ENCODE measurements at places on chromosomes 5 and 9. TPM values are rescaled to one million over a fixed set of nuclear protein-coding genes. Genes with fewer than 3 reads are reported as not detected.
A peak's percentile ranks its signal among the peaks of the same experiment; 100 is the strongest.

- no peak for DNase-seq
Observed at GRCh38 chr5:38650540-38650939, 94.1 kb upstream of the LIFR start.

The UGT3A1 gene
- not detected for total RNA-seq

GRCh38 chr9:31839273-31839672, 545.2 kb upstream of the ACO1 start:
- DNase-seq = no peak

DNA sequence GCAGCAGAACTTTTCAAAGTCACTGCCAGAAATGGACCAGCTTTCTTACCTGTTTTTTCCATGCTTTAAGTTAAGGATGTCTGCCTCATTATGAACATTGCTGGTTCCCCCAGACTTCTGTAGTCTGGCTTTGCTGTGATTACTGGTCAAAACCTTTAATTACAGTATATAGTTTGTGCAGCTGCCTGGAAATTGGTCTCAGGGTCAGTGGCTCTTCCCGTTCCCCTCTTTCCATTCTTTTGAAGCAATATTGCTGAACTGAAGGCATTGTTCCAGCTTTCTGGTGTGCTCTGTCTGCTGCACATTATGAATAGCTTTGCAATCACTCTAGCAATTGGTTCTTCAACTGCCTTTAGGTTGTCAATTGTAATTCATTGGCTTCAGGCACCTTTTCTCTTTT, 206.5 kb downstream of the ARL15 start:
- DNase-seq = no peak

The SLC34A3 gene
- total RNA-seq = not detected

GRCh38 chr5:79301046-79301712, 65.2 kb downstream of the JMY start:
- peak; percentile 78 for DNase-seq

DNA sequence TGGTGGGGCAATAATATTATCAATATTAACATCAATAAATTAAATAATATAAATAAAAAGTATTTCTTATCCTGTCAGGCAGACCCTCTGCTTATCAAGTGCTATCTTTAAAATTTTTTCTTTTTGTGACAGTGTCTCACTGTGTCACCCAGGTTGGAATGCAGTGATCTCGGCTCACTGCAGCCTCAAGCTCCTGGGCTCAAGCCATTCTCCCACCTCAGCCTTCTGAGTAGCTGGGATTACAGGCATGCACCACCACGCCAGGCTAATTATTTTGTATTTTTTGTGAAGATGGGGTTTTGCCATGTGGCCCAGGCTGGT, 53.2 kb downstream of the NDST1 start:
- no peak for DNase-seq
